Activated CD4-positive, alpha-beta T cell treated with anti-CD3 and anti-CD28 coated beads, Interleukin-2, amount 50 U/mL, for 1 hour (primary cell): ENCODE measurements at places on chromosomes 6 and 20.

DNA sequence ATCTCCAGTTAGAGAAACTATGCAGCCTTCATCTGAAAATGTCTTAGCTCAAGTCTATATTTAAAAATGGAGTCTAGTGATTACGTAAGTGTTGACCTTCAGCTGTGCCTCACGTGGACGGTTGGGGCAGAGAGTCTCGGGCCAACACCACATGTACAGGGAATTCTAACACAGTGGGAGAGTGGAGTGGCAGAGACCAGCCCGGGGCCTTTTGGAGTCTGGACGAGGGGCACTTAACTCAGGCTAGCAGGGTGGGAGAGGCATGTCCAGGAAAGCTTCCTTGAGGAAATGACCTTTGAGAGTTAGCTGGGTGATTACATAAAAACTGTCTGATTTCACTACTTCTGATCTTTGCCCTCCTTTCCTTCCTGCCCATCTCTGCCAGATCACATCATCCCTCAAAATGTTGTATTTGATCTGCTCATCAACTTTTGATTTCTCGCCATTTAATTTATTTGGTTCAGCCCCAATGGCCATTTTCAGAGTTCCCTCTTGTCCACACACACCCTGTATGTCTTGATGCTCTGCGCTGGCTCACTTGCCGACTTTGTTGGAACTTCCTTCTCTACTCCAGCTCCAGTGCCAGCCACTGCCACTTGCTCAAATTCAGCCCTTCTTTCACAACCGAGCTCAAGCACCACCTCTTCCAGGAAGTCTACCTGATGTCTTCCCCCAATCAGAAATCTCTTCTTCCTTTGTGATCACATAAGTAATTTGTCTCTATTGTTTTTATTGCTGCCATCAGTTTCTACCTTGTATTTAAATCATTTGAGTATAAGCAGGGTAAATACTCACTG is 2.6 kb downstream of the ARMC2 start:
- DNase-seq, result no peak

GRCh38 chr6:143183666-143184065 is 123.0 kb downstream of the AIG1 start:
- no peak for DNase-seq

- no peak for DNase-seq
Measured at GRCh38 chr6:44028789-44029310, 98.4 kb downstream of the MRPL14 start.

DNA sequence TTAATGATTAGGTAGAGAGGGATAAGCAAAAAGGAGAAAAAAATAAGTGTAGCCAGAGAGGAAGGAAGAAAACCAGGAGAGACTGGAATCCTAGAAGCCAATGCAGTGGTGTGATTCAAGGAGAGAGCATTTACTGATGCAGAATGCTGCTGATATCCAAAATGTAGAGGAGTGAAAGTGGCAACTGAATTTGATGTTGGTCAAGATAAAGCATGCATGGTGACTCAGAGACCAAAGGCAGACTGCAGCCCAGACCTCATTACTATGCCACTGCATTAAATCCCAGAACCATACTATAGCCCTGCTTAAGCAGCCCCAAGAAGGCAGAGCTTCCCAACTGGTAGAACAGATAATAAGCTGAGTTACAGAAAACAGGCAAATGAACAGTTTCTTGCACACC is 15.8 kb downstream of the KLHL32 start:
- DNase-seq, result no peak

DNA sequence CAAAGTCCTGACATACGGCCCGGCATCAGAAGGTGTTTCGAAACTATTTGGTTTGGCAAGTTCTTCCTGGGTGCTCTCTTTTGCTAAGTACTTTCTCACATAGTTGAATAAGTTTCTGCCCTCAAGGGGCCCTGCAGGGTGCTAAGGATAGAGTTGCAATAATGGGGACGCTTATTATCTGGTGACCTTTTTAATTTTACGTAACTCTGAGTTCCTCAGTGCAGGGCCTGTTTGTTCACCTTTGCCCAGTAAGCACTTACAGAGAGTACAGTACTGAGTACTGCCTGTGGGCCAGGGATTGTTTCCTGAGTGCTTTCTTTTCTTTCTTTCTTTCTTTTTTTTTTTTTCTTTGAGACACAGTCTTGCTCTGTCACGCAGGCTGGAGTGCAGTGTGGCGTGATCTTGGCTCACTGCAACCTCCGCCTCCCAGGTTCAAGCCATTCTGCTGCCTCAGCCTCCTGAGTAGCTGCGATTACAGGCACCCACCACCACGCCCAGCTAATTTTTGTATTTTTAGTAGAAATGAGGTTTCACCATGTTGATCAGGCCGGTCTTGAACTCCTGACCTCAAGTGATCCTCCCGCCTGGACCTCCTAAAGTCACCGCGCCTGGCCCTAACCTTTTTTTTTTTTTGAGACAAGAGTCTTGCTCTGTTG is 4.5 kb upstream of the PXMP4 start:
- no peak for DNase-seq

DNA sequence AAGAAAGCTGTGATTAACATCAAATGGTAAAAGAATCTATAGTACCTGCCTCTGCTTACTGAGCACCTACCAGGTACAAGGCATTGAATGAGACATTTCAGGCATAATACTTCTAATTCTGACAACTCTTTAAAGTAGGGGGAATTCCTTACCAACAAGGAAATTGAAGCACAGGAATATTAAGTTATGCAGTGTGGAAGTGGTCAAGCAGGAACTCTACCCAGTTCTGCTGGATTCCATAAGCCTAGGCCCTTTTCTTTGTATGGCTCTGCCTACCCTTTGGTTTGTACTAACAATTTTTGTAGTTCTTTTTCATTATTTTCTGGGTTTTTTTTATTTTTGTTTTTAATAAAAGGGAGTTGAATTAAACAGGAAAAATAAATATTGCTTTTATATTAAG is 114.5 kb downstream of the MAP3K5 start:
- no peak for DNase-seq

- DNase-seq, result peak; percentile 73
Measured at GRCh38 chr20:32091888-32092346, 17.6 kb upstream of the TM9SF4 start.

DNA sequence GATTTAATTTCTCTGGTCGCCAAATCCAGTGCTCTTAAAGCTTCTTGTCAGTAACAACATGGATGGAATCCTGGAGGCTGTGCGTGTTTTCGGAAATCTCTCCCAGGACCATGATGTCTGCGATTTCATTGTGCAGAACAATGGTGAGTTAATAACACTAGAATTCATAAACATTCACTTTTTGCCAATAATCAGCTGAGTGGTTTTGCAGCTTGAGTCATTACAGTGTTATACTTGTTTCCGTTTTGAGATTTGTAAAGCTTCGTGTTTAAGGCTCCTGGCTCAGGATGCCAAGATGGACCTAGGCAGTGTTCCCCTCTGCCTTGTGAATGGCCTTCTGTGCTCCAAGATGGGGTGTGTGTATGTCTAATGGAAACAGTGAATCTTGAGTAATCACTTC is 113.8 kb downstream of the ARMC2 start:
- no peak for DNase-seq
